Hematopoietic multipotent progenitor cell treated with erythropoietin and hydrocortisone succinate and interleukin-3 and kit ligand, for 8 days (in vitro differentiated cells): ENCODE measurements at places on chromosomes 5 and 9.

- DNase-seq: no peak
These were observed 19.9 kb upstream of the CHSY3 start for GRCh38 chr5:129884322-129884721.

DNA sequence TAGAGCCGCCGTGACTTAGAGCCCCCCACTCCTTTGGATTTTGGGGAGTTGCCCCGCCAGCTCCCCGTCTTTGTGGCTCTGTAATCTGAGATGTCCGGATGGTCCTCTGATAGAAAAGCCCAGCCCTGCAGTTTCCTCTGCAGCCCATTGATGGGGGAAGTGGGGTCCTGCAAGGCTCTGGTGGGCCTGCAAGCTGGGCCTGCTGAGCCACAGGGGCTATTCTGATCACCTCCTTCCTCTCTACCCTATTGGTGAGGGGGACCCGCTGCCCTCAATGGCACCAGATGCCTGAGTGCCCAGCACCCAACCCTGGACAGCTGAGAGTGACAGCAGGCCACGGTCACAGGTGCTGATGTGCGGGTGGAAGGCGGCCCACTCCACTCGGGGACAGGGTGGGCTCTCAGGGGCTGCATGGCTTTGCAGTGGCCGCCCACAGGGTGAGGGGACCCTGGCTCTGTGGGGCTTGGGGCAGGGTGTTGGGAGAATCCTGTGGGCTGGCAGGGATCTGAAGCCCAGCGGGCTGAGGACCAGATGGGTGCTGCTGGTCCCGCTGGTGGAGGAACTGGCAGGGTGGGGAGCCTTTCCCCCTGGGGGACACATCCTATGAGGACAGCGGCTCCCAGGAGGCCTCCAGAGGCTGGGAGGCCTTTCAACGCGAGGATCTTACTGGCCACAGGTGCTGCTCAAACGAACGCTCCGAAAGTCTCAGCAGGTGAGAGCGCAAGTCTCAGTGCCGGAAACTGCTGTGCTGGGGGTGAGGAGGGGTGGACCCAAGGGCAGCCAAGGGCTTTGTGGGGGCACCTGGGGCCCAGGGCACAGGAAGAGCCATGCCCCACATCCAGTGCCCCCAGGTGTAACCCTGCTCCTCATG, 30.0 kb upstream of the LPCAT1 start:
- no peak for DNase-seq

DNA sequence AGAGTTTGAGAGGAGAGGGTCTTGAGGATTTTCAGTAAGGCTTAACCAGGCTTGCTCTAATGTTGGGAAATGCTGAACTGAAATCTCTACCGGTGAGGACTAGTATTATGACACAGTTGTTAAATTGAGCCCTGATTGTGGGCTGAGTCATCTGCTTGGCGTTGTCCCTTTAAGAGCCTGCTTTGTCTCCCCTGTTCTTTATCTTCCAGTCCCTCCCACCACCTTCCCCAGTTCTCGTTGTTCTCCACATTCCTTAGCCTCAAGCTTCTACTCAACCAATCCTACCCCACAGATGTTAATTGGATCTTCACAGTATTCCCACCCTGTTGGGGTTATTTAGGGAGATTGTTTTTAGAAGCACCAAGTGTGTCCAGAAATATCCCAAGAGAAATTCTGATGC, 57.6 kb downstream of the ANKRD55 start:
- no peak for DNase-seq

GRCh38 chr9:98506422-98507054, 202.2 kb downstream of the GABBR2 start:
- no peak for DNase-seq

DNA sequence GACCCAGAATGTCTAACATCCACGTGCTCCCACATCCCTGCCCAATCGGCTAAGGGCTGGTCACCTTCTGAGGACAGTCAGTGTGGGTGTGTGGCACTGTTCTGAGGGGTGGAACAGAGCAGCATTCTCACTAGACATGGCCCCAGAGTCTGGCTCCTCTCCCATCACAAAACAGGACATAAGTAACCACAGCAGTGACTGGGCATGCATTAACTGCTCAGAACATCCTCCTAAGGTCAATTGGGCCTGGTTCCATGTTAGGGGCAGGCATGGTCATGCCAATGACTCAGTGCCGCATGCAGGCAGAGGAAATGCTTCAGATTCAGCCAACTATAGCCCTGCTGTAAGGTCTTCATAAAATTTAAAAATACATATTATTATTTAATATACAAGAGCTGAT, 12.9 kb downstream of the MACROH2A1 start:
- DNase-seq: no peak

- DNase-seq: peak; percentile 5
These were observed 477.8 kb downstream of the CCDC171 start for GRCh38 chr9:16030528-16031185.

DNA sequence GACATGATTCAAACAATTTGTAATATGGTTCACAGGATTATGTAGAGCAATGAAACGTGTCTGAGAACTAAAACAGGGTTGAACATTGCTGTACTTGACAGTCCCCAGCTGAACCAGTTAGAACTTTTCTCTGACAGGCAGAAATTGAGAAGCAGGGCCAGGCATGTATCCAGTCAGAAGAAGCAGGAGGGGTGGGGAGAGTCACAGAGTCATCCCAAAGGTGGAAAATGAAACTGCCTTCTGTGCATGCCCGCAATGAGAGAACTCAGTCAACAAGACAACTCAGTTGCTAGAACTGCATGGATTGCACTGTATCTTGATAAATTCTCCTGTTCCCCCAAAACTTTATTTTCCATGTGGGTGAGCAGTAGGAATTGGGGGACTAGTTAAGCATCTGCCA, 72.9 kb upstream of the PRLR start:
- DNase-seq: no peak

DNA sequence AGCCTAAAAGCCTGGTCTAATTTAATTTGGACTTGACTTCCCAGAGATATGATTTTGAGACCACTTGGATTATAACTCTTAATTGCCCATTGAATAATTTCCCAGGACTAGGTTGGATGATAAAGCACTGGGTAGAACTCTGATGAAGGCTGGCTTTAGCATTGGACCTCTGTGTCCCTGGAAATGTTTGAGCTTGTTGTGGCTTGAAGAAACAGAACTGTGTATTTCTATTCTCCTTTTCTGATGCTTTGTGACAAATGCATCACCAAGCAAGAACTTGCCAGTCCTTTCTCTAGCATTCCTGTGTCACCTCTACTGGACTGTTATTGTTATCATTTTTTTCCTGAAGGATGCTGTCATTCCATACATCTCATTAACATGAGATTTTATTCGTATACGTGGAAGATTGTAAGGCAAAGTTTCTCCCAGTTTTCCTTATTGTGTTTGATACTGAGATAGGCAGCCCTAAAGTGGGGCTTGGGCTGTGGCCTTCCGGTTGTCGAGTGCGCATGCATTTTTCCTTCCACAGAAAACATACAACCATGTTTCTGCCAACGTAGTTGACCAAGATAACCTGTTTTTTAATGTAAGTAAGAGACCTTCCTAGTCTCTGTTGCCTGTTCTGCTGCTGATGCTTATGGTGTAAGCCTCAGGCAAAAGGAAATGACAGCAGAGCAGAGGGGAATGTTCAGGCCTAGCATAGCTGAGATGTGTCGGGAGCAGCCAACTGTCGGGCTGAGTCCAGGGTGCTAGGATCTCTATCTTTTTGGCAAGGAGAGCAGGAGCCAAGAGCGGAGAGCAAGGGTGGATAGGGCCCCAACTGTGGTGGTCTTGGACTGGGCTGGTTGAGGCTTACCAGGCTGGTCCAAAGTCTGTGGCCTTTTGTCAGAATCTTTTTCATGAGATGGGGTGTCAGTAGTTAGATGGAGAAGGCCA, 2.3 kb downstream of the NTRK2 start:
- DNase-seq: no peak

DNA sequence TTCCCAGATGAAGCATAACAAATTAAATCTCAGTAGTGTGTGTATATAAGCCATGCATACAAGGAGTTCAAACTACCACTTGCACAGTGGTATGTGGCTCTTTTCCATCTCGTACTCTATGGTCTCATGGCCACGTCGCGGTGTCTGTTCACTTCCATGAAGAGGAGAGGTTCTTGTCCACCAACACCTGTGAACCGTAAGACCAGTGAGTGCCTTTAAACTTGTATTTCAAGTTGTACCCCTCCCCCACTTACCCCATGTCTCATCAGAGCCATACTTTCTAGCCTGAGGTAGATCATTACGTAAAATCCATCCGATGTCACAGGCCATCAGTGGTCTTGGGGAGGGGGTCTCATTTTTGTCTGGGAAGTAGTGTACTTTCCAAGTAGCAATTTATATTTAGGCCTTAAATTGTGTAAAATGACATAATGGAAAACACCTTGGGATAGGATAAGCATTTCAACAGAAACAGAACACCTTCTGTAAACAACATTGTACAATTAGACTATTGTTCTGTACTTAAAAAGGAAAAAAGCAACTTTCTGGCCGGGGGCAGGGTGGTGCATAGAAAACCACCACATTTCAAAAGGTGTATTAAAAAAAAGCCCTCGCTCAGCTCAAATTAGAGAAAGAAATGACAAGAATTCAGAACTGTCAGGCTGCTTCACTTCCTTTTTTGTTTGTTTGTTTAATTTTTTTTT, 163.0 kb downstream of the SMARCA2 start:
- DNase-seq: no peak

- DNase-seq: peak; percentile 83
These were observed 46.8 kb upstream of the RNF20 start for GRCh38 chr9:101486693-101487442.

- DNase-seq: no peak
These were observed 257.1 kb downstream of the FBXL7 start for GRCh38 chr5:15757103-15757502.

- no peak for DNase-seq
These were observed 514.6 kb downstream of the ZNF608 start for GRCh38 chr5:124231802-124232201.

DNA sequence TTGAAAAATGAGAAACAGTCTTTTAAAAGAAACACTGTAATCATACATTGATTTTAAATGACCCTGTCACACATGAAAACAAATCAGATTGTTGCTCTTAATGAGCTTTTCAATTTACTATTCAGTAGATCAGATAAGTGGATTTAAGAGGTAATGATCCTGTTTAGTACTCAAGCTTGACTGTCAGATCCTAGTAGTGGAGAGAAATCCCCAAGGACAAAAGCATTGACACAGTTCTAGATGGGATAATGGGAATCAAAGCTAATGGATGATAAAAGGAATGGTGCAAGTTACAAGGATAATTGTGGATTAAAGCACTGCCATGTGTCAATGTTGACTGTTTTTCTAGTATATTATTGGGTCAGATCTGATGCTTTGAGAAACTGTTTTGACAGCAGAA, 142.3 kb upstream of the TLX3 start:
- DNase-seq: no peak

GRCh38 chr5:151699071-151699901, 12.6 kb upstream of the SPARC start:
- DNase-seq: no peak

DNA sequence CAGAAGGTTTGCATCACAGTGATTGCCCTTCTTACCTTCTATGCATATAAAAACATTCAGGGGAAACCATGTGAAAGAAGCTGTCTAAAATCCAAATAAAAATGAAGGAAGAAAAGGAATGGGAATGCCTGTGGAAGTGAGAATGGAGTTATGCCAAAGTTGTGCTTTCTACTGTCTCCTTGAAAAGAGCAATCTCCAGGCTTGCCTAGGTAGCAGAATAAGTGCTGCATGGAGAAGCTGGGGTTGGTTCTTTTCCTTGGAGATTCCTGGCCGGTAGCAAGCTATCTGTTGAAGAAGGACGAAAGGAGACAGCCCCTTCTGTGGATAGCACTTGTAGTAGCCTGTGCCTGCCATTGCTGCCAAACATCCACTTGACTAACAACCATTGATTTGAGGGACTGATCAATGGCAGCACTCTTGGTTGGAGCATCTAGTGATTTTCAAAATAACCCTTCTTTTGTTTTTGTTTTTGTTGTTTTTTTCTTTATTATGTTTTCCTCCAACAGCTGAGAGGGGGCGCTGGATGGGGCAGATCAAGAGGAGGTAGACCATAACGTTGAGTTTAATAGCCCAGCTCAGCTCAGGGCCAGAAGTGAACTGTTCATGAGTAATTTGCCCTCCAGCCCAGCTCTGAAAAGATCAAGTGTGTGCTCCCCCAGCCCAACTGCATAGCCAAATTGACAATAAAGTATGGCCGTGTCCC, 1.6 kb downstream of the PLCXD3 start:
- no peak for DNase-seq

DNA sequence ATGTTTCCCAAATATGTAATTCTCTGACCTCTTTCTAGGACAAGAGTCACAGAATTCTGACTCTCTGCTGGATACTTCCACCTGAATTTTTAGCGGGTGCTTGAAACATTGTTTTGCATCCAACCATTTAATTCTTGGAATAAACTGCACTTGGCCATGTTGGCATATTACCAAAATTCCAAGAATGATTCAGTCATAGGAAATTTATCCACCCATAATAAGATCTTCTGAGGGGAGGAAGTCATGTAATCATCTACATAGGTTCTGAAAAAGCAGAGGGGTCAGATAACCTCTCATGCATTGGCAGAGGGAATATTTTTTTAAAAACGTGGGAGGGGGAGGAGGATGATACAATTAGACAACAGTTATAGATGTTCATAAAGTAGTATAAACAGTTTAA, 156.9 kb downstream of the PAM start:
- DNase-seq: no peak

- DNase-seq: no peak
These were observed 96.1 kb downstream of the NUDT12 start for GRCh38 chr5:103466495-103466894.

DNA sequence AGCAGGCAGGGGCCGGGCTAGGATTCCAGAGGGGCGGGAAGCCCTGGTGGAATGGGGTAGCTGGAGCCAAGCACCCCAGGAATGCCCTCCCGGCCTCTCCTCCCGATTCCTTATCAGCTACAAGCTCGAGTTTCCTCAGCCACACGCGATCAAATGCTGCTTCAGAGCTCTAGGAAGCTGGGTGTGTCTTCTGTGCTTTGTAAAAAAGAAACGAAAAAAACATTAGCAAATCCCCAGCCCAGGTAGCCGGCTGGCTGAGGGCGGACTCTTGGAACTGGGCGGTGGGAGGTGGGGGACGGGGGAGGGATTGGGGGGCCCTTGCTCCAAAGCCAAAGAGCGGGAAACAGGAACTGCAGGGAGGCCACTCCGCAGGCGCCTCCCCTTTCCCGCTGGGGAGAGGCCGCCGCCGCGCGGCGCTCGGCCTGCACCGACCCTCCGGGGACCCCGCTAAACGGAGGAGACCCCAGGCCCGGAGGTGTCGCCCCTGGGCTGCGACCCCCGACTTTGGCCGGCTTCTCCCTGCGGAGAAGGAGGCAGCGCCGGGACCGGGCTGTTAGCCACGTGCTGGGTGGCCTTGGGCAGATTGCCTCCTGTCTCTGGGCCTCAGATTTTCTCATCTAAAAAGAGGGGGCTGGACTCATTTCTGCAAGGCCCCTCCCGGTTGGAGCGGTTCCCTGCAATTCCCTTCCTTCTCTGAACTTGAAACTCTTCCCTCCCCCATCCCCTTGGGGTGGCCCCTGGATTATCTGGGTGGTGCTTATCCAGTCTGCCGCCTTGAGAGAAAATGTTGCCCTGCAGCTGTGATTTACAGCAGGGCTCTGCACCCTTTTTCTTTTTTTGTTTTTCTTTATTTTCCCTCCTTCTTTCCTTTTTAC, 40.9 kb upstream of the FABP6 start:
- peak; percentile 50 for DNase-seq

- DNase-seq: no peak
These were observed 22.1 kb downstream of the RICTOR start for GRCh38 chr5:39052141-39052540.
